HT-29 (cell line): ENCODE measurements at places on chromosomes 2 and 18. TPM values are rescaled to one million over a fixed set of nuclear protein-coding genes. Genes with fewer than 3 reads are reported as not detected.

SERPINB5 gene
- 12.9 and 13.4 TPM in 2 replicates for total RNA-seq

DNA sequence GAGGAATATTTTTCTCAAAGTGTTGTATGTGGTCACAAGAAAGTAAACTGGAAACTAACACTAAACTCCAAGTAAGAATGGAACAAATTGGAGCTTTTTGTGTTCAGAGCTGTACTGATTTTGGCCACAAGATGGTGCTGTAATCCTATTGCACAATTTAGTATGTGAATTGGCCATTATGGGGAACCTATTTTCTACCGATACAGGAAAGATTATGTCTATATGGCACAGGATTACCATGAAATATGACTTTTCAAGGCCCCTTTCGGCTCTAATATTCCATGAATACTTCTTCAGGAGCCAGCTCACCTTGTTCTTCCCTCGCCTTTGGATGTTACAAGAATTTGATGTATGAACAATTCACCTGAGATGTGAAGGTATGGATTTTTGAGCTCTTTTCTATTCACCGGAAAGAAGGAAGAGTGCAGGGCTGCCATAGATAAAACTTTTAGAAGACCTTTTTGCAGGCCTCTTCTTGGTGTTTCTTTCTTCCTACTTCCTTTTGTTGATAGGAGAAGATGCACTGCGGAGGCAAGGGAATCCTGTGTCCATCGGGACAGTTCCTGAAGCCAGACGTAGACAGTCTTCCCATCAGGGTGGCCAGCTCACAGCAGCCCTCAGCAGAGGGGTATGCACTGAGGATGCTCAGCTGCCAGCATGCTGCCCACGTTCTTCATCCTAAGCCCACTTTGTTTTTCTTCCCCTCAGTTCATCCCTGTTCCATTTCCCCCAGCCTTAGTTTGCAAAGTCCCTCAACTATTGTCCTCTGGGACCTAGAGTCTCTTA is 13.3 kb downstream of the MRPL44 start:
- DNase-seq, result peak; percentile 82

GRCh38 chr18:34773961-34774766 is 64.1 kb downstream of the DTNA start:
- DNase-seq, result no peak

IL1F10 gene
- total RNA-seq, result 0.42 TPM in 1 of 2 replicates, not detected in the other

CIB4 gene
- not detected in 2 replicates for total RNA-seq

DNA sequence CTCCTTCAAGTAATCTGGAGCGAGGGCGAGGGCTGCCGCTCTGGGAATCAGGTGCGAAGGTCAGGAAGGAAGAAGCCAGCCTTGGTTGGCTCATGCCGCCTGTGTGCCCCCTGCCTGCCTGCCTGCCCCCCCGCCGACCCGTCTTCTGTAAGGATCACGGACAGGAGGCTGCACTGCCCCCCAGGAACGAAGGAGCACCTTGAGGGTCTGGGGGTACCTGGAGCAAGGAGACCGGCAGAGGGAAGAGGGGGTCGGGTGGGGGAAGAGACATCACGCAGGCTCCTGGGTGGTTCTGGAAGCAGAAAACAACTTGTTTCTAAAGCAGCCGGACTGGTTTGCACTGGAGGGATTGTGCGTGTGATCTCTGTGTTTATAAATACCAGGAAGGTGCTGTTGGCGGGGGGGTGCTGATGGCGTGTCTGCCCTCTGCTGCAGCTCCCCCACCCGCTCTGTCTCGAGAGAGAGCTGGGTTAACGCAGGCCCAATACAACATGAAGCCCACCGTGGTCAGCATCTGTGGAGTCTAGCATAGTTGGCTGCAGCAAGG is 1.7 kb downstream of the FOSL2 start:
- peak; percentile 85 for DNase-seq

- DNase-seq, result peak; percentile 88
Measured at GRCh38 chr2:74010087-74010541, 25.4 kb downstream of the TET3 start.

DRC1 gene
- not detected in 2 replicates for total RNA-seq

BMP10 gene
- total RNA-seq, result not detected in 2 replicates

DNA sequence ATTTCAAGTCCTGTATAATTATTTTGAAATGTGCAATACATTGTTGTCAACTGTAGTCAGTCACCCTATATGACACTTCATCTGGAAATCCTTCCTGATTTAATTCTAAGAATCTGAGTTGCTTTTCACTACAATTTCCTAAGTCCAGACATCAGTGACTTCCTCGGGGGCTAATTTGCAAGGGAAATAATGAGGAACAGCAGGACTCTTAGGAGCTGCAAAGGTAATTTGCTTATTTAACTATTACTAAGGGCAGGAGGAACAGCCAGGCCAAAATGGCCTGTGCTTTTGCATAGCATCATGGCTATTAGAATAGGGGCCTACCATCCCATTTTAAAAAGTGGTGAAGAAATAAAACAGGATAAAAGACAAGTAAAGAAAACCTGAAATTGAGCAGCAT is 178.8 kb downstream of the MC4R start:
- DNase-seq, result no peak

PROM2 gene
- total RNA-seq, result 72.2 and 75.5 TPM in 2 replicates

DNA sequence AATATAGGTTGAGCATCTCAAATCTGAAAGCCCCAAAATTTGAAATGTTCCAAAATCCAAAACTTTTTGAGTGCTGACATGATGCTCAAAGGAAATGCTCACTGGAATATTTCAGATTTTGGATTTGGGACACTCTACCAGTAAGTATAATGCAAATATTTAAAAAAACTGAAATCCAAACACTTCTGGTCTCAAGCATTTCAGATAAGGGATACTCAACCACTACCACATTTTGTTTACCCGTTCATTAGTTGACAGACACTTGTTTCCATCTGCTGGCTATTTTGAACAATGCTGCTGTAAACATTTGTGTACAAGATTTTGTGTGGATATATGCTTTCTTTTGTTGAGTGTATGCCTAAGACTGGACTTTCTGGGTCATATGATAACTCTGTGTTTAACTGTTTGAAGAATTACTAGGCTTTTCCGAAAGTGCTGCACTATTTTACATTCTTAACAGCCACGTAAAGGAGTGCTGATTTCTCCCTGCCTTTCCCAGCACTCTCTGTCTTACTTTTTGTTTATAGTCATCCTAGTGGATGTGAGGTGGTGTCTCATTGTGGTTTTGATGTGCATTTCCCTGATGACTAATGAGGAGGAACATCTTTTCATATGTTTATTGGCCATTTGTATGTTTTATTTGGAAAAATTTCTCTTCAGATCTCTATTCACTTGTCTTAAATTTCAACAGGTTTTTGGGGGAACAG is 19.5 kb upstream of the DCDC2C start:
- no peak for DNase-seq

DNA sequence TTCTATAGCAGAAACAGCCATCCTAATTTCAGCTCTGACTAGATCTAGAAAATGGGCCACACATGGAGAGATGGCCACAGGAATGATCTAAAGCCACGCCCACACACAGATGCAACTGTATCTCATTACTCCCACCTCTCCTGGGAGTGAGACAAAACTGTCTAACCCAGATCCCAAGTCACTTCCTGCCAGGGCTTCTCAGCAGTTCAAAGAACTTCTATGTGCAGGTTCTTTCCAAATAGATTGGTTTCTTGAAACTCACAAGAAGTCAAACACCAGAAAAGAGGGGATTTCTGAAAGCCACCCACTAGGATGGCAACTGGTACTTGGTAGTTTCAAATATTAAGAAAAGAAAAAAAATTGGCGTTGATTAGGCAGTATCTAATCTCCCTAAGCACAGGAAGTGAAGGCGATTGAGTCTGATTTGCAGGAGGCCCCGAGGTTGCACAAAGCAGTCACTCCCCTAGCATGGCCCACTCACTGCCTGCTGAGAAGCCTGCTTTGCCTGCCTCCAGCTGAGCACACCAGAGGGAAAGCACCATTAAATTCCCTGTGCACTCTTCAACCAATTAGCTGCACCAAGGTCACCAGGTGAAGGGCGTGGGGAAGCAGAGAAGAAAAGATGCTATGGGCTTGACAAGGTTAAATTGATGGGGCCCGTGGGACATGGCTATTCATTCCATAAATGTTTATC is 51.1 kb downstream of the PAPOLG start:
- no peak for DNase-seq

NDC80 gene
- 19.4 and 22.7 TPM in 2 replicates for total RNA-seq

DNA sequence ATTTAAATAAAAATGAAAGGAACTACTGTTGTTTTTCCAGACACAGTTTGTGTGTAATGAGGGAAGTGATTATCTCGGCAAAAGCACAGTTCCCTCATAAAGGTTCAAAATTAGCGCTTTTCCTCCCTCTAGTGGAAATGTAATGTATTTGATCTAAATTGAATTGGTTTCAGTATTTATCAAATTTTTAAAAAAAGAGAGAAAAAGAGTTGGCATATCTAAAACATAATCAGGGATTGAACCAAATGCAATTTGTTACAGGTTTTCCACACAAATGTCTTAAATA is 37.5 kb downstream of the CMPK2 start:
- DNase-seq, result peak; percentile 18

SULT1C2 gene
- total RNA-seq, result not detected in 2 replicates

- DNase-seq, result no peak
Measured at GRCh38 chr2:238954841-238955591, 107.1 kb downstream of the TWIST2 start.

- DNase-seq, result no peak
Measured at GRCh38 chr2:231545105-231545902, 15.1 kb upstream of the NMUR1 start.

DNA sequence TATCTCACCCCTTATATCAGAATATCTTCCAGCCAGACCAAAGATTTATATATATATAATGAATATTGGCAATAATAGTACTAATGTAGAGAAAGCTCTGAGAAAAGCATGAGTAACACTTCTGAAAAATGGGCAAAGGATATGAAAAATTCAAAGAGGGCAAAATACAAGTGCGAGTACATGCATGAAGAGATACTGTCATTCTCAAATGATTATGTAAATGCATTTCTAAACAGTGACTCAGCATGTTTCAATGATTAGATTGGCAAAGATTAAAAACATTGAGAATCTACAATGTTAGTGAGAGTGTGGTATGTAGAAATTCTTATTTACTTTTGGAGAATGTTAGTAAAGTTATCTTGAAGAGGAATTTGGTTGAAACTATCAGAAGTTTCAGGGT is 118.3 kb upstream of the NEDD4L start:
- DNase-seq, result no peak

SERPINB11 gene
- total RNA-seq, result not detected in 2 replicates

DNA sequence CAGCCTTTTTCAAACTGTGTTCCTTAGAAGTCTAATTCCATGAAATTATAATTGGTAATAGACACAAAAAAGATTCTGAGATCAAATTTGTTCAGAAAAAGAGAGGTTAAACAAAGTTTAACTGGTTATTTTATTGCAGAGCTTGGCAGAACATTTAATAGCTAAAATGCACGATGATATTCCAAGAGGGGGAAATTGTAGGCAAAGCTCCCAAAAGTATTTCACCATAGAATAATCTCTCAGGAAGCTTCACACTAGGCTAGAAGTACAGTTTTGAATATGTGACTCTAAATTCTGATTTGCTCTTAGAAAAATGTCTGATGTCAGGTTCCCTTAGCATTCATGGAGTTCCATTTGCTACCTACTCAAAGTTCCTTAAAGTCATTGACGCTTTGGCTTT is 292.4 kb upstream of the SETBP1 start:
- no peak for DNase-seq

GRCh38 chr18:49851624-49852023 is 38.3 kb upstream of the ACAA2 start:
- no peak for DNase-seq

- no peak for DNase-seq
Measured at GRCh38 chr2:45370369-45370768, 240.7 kb downstream of the SRBD1 start.

SERPINB3 gene
- not detected in 2 replicates for total RNA-seq

DNA sequence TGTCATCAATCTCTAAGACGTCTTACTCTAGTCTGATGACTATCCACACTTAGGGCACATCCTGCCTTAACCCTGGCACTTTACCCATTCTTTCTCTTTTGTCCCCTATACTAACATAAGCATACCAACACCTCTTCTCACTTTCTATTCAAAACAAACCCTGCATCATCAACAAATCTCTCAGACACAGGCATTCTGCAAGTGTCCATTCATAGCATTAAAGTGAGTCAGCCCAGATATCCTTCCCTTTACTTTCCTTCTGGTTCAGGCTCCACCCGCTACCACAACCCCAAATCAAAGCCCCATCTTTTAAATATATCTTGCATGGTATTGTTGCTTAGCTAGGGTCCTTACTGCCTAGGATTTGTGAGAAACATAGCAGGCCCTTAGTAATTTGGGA is 3.8 kb downstream of the GRB14 start:
- no peak for DNase-seq

DNA sequence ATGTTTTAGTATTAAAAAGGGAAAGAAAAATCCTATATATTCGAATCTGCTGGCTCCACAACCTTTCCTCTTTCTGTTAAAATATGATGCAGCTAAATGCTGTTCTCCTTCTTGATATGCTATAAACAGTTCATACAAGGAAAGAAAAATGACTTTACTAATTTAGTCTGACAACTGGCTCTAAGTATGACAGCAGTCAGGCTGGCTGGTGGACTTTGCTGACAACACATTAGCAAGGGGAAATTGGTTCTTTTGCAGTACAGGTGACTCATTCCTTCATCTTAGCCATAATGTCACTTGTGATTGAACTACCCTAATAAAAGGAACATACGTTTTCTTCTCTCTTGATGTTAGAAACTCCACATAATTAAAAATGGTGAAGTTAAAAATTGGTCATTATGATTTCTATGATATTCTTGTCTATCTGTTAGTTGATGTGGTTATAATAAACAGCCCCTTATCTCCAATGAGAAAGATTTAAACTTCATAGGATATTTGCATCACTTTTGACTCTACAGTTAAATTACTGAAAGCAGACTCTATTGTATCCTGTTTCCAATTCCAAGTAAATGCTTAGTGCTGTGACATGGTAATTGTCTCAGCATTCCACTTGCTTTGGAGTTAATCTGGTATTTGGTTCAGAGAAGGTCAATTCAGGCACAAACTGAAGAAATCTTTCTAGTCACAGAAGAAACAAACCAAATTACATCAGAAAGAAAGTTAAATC is 315.3 kb upstream of the GULP1 start:
- DNase-seq, result no peak

GRCh38 chr2:29731948-29732347 is 189.4 kb downstream of the ALK start:
- DNase-seq, result no peak

DNA sequence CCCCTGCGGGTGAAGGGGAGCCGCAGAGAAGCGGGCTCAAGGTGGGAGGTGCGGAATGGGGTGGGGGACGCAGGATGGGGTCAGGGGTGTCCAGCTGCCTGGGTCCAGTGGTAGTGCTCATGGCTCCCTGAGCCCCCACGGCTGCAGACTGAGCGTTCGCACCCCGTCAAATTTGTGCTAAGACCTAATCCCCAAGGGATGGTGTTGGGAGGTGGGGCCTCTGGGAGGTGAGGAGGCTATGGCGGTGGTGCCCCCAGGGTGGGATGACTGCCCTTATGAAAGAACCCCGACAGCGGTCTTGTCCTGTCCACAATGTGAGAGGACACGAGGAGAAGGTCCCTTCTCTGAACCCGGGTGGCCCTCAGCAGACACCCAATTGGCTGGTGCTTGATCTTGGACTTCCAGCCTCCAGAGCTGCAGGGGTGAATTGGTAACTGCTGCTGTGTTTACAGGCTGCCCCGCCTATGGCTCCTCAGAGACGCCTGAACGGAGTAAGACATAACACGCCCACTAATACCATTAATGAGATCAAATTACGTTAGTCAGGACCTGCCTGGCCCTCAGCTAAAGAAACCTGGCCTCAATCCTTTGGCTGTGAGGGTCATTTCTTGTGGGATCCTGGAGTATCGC is 42.6 kb downstream of the PXDN start:
- no peak for DNase-seq

GRCh38 chr2:228374741-228375140 is 193.3 kb upstream of the SPHKAP start:
- DNase-seq, result no peak

- DNase-seq, result peak; percentile 66
Measured at GRCh38 chr2:190641469-190641868, 7.4 kb upstream of the NAB1 start.
